ENCODE measurements at places on chromosomes 12 and 14. TPM values are rescaled to one million over a fixed set of nuclear protein-coding genes. Genes with fewer than 3 reads are reported as not detected.

The EPYC gene
- total RNA-seq: 0.04 TPM

The MSI1 gene
- total RNA-seq: 1.2 TPM

The FOXM1 gene
- 6.5 TPM for total RNA-seq

The LUM gene
- total RNA-seq: 528 TPM

The TOMM20L gene
- not detected for total RNA-seq

The LHX5 gene
- total RNA-seq: not detected

The MANSC4 gene
- not detected for total RNA-seq

The NPAS3 gene
- total RNA-seq: 5.7 TPM

The CIT gene
- total RNA-seq: 9.5 TPM

The RND1 gene
- total RNA-seq: 0.22 TPM
